ENCODE measurements at places on chromosomes 3 and 15.

- no peak for DNase-seq
Observed at GRCh38 chr15:28094732-28095521, 4.2 kb downstream of the OCA2 start.

GRCh38 chr15:65189102-65189740, 4.1 kb upstream of the CLPX start:
- peak; percentile 54 for DNase-seq

DNA sequence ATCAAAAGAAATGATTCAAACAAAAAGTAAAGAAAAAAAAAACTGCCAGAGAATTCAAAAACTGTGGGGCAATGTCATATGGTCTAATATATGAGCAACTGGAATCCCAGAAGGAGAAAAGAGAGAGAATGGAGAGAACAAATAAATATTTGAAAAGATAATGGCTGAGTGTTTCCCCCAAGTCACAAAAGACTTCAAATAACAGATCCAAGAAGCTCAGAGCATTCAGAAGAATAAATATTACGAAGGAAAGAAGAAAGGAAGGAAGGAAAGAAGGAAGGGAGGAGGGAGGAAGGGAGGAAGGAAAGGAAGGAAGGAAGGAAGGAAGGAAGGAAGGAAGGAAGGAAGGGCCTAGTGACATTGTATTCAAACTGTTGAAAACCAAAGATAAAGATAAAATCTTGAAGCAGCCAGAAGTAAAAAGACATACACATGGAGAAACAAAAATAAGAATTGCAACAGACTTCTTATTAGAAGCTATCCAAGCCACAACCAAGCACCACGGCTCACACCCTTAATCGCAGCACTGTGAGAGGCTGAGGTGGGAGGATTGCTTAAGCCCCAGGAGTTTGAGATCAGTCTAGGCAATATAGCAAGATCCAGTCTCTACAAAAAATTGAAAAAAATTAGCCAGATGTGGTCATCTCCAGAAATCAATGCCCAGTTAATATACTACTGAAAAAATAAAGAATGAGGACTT, 118.9 kb upstream of the IGSF10 start:
- DNase-seq, result no peak

GRCh38 chr3:129005526-129006303, 4.6 kb downstream of the EFCC1 start:
- DNase-seq, result no peak

DNA sequence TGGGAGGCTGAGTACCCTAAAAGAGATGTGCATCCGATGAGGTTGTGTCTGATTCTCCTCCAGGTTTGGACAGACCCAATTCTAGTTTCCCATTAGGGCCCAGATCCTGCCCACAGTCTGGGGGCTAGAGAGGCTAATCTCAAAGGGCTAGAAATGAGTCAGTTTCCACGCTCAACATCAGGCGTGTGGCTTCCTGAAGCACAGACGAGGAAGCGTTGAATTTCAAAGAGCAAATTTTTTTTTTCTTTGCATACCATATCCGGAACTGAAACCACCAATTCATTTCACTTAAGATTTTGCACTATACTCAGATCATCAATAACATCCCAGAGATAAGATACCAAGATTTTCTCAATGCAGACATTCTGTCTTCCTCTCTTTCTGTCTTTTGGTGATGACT, 173.8 kb upstream of the BCL6 start:
- DNase-seq, result no peak
